ENCODE measurements at places on chromosomes 4 and X.

DNA sequence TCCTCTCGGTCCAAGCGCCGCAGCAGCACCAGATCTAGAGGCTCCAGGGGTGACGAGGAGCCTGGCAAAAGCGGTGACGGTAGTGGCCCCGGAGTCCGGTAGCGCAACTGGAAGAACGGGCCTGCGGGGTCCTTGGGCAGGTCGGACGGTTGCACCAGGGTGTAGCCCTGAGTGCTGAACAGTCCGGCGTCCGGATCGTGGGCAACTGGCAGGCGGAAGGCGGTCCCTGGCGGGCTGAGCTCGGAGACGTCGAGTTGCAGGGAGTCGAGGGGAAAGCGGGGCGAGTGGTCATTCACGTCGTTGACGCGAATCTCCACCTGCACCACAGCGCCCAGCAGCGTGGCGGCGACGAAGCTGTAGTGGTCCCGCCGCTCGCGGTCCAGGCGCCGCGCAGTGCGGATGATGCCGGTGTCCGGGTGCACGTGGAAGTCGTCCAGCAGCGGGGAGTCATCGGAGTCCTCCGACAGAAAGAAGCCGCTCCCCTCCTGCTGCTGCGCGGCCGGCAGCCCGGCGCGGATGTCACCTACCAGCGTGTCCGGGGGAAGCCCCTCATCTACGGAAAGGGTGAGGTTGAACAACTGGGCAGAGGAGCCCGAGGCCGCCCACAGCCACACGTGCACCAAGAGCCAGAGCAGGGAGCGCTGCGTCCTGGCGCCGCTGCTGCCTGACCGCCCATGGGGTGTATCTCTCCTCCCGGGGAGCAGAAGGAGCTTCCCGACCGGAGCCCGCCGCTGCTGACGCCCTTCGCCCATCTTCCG lies 837 bp downstream of the DCHS2 start:
- no peak for DNase-seq

DNA sequence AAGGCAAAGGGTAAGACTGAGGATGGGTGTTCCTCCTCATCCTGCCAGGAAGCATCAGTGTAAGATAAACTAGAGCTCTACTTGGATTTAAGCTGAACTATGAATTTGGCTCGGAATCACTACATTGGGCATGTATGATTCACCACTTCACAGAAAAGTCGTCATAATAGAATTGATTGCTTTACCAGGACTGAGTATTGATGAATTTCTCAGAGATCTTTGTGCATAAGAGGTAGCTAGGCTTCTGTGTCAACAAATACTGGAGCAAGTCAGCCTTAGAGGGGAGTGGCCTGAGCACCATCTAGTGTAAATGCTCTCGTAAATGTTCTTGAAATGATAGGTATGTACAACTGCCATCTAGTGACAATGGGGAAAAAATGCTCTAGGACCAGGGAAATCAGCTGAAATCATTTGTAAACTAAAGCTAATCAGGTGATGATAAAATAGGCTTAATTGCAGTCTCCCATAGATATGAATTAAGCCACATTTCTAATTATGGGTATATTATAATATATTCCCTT lies 309.5 kb upstream of the FMR1 start:
- no peak for DNase-seq

GRCh38 chrX:73214426-73215094 lies at the start of gene NAP1L2:
TSS of gene NAP1L2 (minus strand) at chrX:73214851. CDS start at chrX:73214492, 359 bp downstream.
- no peak for DNase-seq

DNA sequence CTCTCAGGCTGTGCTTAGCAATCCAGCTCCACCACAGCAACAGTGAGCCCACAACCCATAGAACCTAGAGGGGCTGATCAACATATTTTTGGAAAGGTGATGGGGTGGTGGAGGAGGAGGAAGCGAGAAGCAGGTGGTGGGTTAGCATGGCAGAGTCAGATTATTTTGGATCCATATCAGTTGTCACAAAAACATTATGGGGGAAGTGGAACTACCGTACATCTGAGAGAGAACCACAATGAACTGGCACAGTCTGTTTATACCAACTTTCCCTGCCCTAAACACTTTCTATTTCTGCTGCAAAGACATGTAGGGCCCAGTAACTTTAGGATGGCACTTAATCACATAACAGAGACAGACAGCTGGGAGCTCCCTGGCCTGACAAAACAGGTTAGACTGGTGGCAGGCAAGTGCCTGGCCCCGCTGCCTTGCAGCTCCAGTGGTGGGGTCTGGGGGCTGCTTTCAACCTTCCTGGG lies 4.3 kb downstream of the SLC9A7 start:
- DNase-seq = no peak

GRCh38 chrX:63529961-63530360 lies 178.8 kb upstream of the SPIN4 start:
- DNase-seq = no peak

DNA sequence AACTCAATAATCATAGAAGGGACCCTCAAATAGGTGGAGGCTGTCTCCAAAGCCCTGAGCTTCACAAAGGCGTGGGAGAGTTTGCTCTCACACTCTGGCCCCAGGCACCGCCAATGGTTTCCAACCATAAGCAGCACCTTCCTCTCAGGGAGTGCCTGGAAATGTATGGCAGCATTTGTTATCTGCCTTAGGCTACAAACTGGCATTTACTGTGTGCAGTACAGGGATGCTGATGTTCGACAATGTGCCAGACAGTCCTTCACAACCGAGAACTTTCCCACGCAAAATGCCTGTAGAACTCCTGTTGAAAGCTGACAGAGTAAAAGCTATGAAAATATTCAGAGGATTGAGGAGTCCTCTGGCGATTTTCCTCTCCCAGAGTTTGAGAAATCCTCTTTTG lies 55.7 kb upstream of the CDKN2AIP start:
- no peak for DNase-seq

DNA sequence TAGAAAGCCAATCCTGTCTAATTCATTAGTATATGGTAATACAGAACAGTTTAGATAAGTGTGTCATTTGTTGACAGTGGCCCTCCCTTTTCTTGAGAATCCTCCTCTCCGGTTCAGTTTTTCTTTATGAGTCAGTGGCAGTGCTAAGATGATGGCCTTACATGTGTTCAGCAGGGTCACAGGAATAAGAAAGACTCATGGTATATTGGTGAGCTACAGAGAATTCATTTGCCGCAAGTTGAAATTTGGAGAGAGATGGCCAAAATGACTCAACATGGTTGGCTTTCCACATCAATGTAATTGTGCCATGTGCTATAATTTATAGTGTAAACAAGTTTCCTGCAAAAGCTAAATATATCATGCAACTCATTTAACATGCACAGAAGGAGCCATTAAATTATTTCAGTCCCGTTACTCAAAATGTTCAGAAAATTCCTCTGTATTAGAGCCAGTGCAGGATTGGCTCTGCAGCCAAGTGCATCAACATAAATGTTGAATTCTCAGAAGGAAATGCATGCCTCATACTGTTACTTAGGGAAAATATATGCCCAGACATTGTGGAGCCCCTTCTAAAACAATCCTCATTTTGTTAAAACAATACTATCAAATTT lies 374.3 kb downstream of the AFF2 start:
- no peak for DNase-seq

DNA sequence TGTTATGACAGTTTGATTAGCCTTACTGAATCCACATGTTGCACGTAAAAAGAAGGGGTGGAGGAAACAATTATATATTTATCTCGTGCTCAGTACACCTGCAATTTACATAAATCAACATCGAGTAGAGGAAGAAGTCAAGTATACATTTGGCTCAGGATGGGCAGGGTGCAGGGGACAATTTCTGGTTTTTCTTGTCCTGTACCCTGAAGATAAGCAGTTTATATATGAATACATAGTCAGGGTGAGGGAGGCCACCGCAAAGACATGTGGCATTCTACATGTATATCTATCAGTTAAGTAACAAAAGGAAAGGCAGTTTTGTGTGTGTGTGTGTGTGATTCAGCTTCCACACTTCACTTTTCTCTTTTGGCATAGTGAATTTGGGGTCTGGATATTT lies 11.1 kb upstream of the EREG start:
- DNase-seq = no peak

GRCh38 chr4:186829740-186830449 lies 106.2 kb upstream of the FAT1 start:
- no peak for DNase-seq

DNA sequence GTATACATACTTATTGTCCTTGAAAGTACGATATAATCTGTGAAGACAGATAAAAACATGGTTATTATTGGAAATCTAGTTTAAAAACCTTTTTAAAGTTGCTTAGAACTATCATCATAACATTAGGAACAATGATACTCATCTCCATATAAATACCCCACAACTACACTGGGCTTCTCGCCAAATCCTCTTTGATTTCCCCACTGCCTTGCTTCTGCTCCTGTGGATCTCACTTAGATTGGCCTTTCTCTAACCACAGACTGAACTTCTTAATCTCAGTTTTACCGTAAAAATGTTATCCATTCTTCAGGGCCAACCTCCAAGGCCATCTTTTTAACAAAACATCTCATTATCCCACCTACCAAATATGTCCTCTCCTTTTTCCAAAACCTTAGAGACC lies 77.6 kb downstream of the PRKG2 start:
- DNase-seq = no peak

DNA sequence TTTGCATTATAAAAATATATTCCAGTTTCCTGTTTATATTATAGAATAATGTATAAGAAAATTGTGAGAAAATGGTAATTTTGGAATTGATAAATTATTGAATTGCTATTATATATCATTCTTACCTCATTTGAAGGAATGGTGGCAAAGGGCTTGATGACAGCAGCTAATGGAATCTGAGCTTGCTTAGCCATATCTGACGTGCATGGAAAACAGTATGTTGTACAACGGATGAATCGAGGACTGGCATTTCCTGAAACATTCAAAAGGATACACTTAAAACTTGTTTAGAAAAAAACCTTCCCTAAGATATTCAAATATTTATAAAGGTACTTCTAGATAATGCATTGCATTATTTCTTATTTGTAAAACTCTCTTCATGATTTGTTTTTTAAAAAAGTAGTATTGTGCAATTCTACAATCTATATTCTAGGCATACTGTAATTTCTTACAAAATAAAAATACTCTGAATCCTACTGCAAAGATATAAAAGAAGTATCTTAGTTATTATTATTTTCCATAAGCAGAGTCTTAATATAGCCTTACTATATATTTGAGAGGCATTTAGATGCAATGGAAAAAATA lies 38.3 kb downstream of the SEC24D start:
- DNase-seq = no peak

DNA sequence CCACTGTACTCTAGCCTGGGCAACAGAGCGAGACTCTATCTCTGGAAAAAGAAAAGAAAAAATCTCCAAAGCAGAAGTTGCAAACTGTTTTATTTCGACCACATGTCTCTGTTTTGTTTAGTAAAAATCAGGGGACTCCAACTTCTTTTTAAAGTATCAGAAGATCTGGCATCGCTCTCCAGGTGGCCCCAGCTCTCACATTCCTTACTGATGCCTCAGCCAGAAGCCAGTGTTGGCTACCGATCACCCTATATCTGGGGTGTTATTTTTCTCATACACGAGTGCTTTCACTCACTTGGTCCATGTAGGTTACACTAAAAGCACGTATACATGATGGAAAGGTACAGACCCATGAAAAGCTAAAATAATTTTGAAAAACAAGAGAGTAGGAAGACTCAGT lies 8.3 kb downstream of the MPP1 start:
- DNase-seq = no peak

GRCh38 chr4:8744083-8744805 lies 127.4 kb downstream of the HMX1 start:
- no peak for DNase-seq

DNA sequence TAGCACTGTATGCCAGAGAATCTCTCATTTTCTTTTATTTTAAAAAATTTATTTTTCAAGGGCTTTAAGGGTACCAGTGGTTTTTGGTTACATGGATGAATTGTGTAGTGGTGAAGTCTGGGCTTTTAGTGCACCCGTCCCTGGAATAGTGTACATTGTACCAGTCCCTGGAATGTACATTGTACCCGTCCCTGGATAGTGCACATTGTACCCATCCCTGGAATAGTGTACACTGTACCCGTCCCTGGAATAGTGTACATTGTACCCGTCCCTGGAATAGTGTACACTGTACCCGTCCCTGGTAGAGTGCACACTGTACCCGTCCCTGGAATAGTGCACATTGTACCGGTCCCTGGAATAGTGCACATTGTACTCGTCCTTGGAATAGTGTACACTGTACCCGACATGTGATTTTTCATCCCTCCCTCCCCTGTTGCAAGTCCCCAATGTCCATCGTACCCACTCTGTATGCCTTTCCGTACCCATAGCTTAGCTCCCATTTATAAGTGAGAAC lies 56.1 kb upstream of the HELT start:
- no peak for DNase-seq

GRCh38 chr4:183760326-183760725 lies 101.2 kb downstream of the TRAPPC11 start:
- no peak for DNase-seq

DNA sequence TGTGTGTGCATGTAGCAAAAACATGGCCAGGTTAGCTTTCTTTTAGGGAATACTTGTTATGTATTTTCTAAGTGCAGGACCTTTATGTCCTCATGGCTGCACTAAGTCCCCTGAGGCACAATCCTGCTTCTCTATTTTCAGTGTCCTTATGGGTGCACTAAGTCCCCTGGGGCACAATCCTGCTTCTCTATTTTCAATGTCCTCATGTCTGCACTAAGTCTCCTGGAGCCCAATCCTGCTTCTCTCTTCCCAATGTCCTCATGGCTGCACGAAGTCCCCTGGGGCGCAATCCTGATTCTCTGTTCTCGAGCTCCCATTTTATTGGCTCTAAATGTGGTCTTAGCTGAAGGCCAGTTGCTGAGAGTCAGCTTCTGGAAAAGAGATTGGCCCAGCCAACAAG lies 49.7 kb upstream of the GPRIN3 start:
- no peak for DNase-seq

GRCh38 chr4:172867835-172868234 lies 300.8 kb upstream of the GALNT7 start:
- DNase-seq = no peak

DNA sequence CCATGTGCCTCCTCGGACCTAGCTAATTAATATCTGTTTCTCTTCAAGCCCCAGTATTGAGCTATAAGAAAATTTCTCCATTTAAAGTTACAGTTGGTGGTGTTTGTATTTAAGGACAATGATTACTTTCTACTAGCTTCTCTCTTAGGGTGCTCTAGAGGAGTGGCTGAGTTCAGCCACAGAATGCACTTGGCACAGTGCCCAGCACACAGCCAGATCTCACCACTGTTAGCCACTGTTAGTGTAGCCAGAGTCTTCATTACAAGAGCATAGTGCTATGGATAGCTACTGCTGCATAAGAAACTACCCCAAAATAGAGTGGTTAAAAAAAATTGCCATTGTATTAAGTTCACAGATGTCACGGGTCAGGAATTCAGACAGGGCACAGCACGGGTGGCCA lies 421.3 kb downstream of the BCOR start:
- no peak for DNase-seq

DNA sequence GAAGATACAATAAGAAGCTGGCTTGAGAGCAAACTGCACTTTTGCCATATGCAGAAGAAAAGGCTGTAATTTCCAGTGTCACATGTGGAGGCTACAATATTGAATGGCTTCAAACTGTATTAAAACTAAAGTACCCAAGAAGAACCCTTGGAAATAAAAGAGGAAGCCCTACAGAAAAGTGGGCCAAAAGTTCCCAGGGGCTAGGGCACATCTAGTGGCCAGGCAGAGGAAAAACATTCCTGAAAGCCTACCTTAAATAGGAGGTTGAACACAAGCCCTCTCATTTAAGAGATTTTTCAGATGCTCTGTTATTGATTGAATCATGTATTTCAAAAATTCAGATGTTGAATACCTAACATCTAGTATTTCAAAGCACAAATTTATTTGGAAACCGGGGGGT lies 40.6 kb upstream of the PRDX4 start:
- DNase-seq = no peak

Measured in AG09319 (cell line).